ENCODE measurements at places on chromosomes 12 and 14. TPM values are rescaled to one million over a fixed set of nuclear protein-coding genes. Genes with fewer than 3 reads are reported as not detected.

DNA sequence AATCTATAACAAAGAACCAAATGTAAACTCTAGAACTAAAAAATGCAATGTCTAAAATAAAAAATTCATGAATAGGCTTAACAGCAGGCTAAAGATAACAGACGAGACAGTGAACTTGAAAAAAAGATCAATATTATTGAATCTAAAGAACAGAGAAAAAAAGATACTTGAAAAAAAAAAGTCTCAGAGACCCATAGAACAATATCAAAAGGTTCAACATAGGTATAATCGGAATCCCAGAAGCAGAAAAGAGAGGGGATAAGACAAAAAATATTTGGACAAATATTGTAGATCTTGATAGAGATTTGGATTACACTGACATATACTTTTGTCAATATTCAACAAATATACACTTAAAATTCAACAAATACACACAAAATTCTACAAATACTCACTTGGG is 56.6 kb downstream of the TC2N start:
- no peak for DNase-seq

Gene ARL6IP4
- 111 TPM for total RNA-seq

- no peak for DNase-seq
Observed at GRCh38 chr12:123043536-123044001, 63.1 kb downstream of the ARL6IP4 start.

DNA sequence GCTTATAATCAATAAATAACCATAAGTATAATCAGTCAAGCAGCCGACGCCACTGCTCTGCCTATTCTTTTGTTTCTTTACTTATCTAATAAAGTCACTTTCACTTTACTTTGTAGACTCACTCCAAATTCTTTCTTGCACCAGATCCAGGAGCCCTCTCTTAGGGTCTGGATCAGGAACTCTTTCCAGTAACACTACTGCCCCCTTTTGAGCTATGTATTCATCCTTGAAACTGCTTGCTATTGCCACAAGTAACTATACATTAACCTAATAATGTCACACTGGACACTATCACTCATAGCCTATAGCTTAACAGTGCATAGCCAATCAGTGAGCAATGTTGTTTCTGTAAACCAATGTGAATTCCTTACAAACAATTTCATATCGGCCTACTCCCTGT is 2.8 kb upstream of the NID2 start:
- no peak for DNase-seq

GRCh38 chr12:112597986-112598385 is 179.2 kb downstream of the PTPN11 start:
- no peak for DNase-seq

DNA sequence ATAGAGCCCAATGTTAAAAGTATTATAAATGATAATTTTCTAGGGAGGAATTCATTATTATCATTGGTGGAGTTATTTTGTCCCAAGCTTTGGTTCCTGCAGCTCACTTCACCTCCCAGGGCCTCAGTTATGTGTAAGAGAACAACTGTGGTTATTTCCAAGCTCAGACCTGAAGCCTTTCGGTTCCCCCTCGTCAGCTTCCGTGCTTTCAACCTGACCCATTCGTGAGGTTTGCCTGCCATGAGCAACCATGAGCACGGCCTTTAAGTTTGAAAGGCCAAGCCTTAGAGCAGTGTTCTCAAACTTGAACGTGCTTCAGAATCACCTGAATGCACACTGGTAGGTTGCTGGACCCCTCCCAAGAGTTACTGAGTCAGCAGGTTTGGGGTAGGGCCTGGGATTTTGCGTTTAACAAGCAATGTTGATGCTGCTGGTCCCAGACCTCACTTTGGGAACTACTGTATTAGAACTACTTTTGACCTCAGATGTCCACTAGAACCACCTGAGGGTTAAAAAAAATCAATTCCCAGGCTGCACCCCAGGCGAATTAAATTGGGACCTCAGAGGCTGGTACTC is 133.0 kb upstream of the PRMT8 start:
- DNase-seq = no peak

DNA sequence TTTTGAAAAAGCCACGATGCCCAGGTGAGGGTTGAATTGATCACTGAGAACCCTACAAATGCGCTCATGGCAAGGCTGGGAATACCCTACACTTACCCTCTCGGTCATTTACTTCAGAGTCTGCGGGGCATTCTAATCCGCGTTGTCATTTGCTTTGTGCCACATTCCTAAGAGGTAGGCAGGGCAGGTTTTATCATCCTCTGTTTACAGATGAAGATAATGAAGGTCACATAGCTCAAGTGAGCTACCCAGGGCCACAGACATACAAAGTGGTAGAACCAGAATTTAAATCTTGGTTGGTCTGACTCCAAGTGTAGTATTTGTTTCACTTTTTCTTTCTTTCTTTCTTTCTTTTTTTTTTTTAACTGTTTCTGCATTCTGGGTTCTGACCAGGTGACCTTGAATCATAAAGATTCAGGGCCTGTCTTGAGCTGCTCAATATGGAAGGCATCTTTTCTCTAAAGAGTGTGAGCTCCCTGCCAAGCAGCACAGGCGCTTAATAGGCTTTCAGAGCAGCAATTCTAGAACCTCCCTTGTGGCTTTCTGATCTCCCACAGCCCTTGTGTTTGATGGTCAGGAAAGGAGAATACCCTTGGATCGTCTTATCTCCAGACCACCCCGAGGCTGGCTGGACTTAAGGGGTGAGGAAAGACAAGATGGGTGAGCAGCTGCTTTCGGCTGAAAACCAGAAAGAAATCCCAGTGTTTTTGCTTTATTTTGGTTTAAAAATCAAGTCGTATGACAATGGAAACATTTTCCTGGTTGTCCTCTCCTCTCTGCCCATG is 662 bp upstream of the BATF start:
- no peak for DNase-seq

Gene DCN
- 554 TPM for total RNA-seq

- DNase-seq = no peak
Observed at GRCh38 chr12:117472983-117473382, 111.6 kb upstream of the NOS1 start.

Gene KRT73
- 8.7 TPM for total RNA-seq

DNA sequence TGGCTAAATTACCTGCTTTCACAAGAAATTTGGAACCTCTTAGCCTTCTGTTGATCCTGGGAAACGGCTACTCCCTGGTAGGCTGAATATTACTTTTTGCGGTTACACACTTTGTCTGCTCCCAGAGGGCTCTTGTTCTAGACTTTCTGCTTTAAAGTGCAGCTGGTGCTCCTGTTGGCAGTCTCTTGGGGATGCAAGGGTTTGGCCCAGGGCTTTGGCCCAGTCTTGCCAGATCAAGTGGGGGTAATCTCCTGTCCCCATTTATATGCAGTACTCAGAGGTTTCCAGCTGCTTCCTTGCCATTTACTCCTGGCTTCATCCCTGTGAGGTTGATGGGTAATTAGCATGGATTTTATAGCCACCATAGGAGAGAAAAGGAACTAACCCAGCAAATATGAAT is 558.2 kb upstream of the MIS18BP1 start:
- DNase-seq = no peak

GRCh38 chr12:54522243-54522642 is 24.7 kb downstream of the NCKAP1L start:
- no peak for DNase-seq

- no peak for DNase-seq
Observed at GRCh38 chr12:50589650-50590435, 85.1 kb downstream of the DIP2B start.

Gene SLC25A21
- total RNA-seq = not detected

Gene KRT71
- 55.8 TPM for total RNA-seq

Gene SAMD15
- total RNA-seq = not detected

DNA sequence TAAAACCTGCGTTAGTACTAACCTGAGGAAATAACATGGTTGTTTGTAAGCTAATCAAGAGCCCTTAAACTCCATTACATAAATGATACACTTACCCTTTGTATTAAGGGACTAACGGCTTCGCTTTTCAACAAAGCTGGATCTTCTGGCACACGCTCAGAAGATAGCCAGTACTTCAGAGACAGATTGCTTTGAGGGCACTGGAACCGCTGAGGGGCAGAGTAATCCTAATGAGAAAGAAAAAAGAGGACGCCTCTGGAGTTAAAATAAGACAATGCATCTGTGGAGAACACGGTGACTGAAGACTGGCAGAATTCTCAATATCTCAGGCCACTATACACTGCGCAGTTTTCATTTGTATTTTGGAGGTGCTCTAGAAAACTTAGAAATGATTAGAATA is 1.5 kb upstream of the KTN1 start:
- DNase-seq = no peak

DNA sequence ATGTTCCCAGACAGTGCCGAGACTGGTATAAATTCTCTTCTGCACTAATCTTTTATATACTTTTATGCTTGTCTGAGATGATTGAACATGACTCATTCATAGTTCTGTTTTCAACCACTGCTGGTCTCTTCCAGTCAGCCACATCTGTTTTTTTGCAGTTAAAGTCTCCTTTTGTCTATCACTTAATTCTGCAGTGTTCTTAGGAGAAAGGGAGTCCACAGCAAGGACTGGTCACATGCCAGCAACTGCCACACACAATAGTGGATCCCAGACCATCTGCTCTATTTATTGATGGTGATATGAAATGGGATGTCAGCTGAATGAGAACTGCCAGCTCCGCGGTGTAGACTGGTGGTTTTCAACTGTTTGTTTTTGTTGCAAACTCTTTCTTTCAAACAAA is 379.8 kb downstream of the MED13L start:
- DNase-seq = no peak

DNA sequence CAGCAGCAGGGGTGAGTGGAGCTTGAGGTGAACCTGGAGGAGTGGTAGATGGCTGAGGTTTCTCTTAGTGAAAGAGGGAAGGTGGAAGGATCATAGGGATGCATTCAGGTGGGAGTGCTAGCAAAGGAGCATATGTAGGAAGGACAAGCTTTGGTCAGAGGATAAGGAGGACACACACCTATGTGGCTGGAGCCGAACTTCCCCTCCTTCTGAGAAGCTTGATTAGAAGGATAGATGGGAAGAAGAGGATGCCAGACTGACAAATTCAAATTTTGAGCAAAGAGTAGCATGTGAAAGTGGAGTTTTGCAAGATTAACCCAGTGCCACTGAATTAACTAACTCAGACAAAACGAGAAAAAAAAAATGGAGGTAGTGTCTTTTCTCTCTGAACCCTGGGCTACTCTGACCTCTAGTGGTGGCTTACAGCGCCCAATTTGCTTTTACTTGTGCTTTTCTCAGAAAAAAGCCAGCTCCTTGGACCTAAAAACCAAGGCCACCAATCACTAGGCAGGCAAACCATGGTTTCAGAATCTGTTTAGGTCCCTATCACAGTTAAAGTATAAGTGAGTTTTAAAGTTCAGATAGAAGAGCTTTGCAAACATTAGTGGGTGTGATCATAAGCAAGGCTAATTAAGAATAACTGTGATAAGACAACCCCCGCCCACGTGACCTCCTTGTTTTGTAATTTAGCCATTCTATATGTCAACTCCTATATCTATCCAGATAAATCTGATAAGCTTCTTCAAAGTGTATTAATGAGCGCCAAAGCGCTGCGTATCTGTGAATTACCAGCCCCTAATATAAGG is 15.5 kb downstream of the EMP1 start:
- no peak for DNase-seq

Gene PROX2
- not detected for total RNA-seq

Gene SLC17A8
- not detected for total RNA-seq

Gene BTG1
- total RNA-seq = 151 TPM

Gene OASL
- total RNA-seq = 0.64 TPM

Gene GOLGA5
- total RNA-seq = 35.3 TPM

Gene ADGRD1
- total RNA-seq = 8.5 TPM

- DNase-seq = no peak
Observed at GRCh38 chr12:100567945-100568344, 5.5 kb upstream of the GAS2L3 start.

- DNase-seq = no peak
Observed at GRCh38 chr14:99872786-99873440, 79.7 kb downstream of the EML1 start.

DNA sequence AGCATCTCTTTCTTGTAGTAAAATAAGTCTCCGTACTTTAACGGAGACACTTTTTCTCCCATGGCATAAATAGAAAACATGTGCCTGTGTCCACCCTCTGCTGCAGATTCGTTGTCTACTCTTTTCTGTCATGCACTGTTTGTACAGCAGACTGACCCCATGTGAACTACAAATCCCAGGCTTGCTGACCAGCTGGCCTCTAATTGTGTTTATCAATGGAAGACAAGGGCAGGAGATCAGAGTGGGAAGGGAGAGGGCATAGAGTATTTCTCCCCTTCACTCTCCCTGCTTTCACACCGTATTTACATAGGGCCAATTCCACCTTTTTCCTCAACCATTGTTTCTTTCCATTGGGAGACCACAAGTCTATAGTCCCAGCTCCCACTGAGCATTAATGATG is 31.0 kb upstream of the TMTC2 start:
- DNase-seq = no peak

DNA sequence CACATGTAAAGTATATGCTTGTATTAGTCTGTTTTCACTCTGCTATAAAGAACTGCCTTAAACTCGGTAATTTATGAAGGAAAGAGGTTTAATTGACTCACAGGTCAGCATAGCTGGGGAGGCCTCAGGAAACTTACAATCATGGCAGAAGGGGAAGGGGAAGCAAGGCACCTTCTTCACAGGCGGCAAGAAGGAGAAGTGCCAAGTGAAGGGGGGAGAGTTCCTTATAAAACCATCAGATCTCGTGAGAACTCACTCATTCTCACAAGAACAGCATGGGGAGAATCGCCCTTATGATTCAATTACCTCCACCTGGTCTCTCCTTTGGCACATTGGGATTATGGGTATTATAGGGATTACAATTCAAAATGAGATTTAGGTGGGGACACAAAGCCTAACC is 229.5 kb upstream of the PLXNC1 start:
- no peak for DNase-seq

Gene SOX5
- 110 TPM for total RNA-seq

Gene FGF6
- total RNA-seq = not detected

Gene KCNH3
- 1.0 TPM for total RNA-seq

GRCh38 chr12:22048351-22049041 is 2.5 kb downstream of the CMAS start:
- no peak for DNase-seq

GRCh38 chr12:116990971-116991966 is 80.5 kb downstream of the FBXW8 start:
- no peak for DNase-seq

- DNase-seq = no peak
Observed at GRCh38 chr14:49702725-49703124, 9.8 kb downstream of the KLHDC1 start.

GRCh38 chr14:68487805-68488590 is 304.9 kb downstream of the ZFP36L1 start:
- no peak for DNase-seq

- no peak for DNase-seq
Observed at GRCh38 chr14:56797003-56797568, 13.2 kb downstream of the OTX2 start.

GRCh38 chr14:95359994-95360826 is 40.5 kb upstream of the CLMN start:
- no peak for DNase-seq

GRCh38 chr14:69262516-69262915 is 2.6 kb downstream of the GALNT16 start:
- DNase-seq = peak; percentile 13

GRCh38 chr14:81478446-81478845 is 55.2 kb downstream of the SEL1L start:
- no peak for DNase-seq

GRCh38 chr14:104237651-104238423 is 99.5 kb downstream of the KIF26A start:
- peak; percentile 59 for DNase-seq
